Chondrocyte (in vitro differentiated cells): ENCODE measurements at places on chromosomes 13 and 19. TPM values are rescaled to one million over a fixed set of nuclear protein-coding genes. Genes with fewer than 3 reads are reported as not detected.
A peak's percentile ranks its signal among the peaks of the same experiment; 100 is the strongest.

DNA sequence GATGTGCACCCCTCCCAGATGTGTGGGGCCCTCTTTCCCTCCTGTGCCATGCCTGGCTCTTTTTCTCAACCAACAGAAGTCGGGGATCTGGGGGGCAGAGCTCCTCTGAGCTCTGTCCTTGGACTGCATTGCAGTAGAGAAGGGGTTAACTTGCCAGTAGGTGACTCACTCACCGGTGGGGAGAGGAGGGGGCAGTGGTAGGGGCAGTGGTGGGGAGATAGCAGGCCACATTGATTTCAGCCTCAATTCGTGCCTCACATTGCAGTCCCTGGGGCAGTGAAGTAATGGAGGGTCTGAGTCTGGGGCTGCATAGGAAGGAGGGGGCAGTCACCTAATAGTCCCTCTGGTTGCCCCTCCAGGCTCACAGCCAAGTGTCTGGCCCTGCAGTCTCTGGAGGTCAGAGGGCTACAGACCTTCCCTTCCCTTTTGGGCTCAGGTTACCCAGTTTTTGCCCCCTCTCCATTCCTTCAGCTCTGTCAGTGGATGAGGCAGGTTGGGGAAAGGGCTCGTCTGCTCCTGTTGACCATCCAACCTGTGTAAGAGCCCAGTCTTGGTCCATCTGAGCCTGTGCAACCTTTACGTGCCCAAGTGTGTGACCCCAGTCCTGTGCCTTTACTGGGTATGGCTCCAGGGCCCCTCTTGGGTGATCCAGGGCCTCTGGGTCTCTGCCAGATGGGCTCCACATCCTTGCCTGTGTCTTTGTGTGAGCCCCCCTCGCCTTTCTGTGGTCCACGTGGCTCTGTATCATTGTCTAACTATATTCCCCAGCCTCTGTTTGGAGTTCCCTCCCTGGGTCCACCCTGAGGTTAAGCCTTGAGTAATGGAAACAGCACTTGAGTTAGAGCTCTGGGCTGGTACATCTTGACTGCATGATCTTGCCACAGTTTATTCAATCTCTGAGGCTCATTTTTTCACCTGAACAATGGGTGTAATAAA is 13.0 kb downstream of the CIC start:
- H3K27me3 ChIP-seq = no peaks in the 10 kb centered on the region
- peak overlapping the region; percentile 75 for H3K4me3 ChIP-seq
- H3K4me1 ChIP-seq = peaks cover 46% of the 10 kb centered on the region
- DNase-seq = no peak

- H3K27ac ChIP-seq = peak overlapping the region; percentile 66
- no peak overlapping the region for H3K4me3 ChIP-seq
- H3K36me3 ChIP-seq = peaks cover 1% of the 10 kb centered on the region
- no peak for DNase-seq
- H3K4me1 ChIP-seq = peaks cover 10% of the 10 kb centered on the region
- H3K27me3 ChIP-seq = peaks cover 6% of the 10 kb centered on the region
These were observed 28.2 kb downstream of the KCNC3 start for GRCh38 chr19:50300814-50301606.

DNA sequence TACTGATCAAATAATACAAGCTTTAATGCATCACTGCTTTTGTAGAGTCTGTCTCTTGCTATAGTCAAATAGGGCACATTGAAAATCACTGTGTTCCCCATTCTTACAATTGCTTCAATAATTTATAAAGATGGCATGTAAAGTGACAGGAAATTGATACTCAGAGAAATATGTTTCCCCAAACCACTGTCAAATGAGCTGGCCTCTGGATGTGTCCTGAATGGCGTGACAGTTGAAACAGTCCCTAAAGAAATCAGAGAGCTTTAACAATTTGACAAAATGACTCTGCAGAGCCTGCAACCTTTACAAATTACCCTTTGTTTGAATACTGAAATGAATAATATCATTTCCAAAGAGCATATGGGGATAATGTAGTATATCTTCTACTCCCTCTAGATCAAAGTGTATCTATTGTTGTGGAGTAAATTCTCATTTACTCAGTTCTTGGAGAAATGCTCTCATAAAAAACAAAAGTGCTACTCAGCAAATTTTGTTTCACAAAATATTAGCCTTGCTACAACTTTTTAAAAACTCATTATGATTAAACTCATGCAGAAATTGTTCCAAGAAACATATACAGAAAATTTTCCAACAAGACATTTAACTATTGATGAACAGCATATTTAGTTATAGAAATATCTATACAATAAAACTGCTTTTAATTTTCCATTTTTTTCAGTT is 763.2 kb upstream of the SPRY2 start:
- peaks cover 9% of the 10 kb centered on the region for H3K27me3 ChIP-seq
- DNase-seq = no peak
- H3K4me1 ChIP-seq = no peaks in the 10 kb centered on the region

GRCh38 chr19:1315470-1316166 is 29.9 kb downstream of the EFNA2 start:
- H3K4me1 ChIP-seq = peaks cover 16% of the 10 kb centered on the region
- H3K36me3 ChIP-seq = no peaks in the 10 kb centered on the region
- H3K27me3 ChIP-seq = peaks cover 7% of the 10 kb centered on the region
- DNase-seq = no peak
- H3K4me3 ChIP-seq = no peak overlapping the region

DNA sequence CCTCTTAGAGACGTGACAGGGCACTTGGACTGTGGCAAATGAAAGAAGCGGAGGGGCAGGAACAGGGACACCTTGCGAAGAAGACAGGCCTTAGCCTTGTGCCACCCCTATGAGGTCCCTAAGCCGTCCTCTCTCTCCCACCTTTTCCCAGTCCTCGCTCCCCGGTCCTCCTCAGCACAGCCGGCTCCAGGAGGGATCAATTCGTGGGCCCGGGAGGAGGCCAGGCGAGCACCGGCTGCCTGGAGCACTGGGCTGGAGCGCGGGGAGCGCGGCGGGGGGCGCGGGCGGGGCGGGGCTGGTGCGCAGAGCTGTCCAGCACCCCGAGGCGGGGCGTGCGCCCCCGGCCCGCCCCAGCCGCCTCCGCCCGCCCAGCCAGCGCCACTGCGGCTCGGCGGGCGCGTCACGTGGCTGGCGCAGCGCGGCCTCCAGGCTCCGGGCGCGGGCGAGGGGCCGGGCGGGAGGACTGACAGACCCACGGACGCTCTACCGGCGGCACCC is at the start of gene LRP3:
Gene LRP3 (plus strand): TSS at position 466 of the 498 bp plus-strand sequence. CDS start 456 bp downstream, outside the sequence.
- peak within 1 kb of the TSS; percentile 80 for H3K4me3 ChIP-seq
- peaks cover 8% of the 10 kb centered on the region for H3K4me1 ChIP-seq
- H3K36me3 ChIP-seq = no peaks in the 10 kb centered on the region

- no peaks in the 10 kb centered on the region for H3K4me1 ChIP-seq
- no peak overlapping the region for H3K4me3 ChIP-seq
- H3K27me3 ChIP-seq = no peaks in the 10 kb centered on the region
- no peak overlapping the region for H3K27ac ChIP-seq
These were observed 1156.0 kb downstream of the PCDH9 start for GRCh38 chr13:66074018-66074615.

DNA sequence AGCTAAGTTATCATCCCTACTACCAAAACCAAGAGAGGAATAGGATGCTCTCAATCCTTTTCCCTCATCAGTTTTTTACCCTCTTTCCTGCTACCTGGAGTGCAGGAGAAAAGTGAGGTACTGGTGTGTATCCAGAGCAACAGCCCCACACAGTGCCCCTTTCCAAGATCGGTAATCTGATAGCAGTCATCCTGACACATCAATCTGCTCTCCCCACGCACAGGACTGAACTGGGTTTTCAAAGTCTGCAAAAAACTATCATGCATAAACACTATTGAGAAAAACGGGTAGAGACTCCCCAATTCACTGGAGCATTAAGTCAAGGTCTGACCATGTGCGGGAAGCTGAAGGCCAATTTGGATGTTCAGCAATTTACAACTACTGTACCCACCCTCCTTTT is 284.8 kb downstream of the RBM26 start:
- DNase-seq = no peak
- H3K27ac ChIP-seq = no peak overlapping the region
- no peaks in the 10 kb centered on the region for H3K36me3 ChIP-seq
- no peaks in the 10 kb centered on the region for H3K4me1 ChIP-seq
- H3K27me3 ChIP-seq = peaks cover 2% of the 10 kb centered on the region

GRCh38 chr13:80040196-80040980 is 300.5 kb downstream of the SPRY2 start:
- no peak overlapping the region for H3K4me3 ChIP-seq
- H3K36me3 ChIP-seq = no peaks in the 10 kb centered on the region
- no peak for DNase-seq
- peak overlapping the region; percentile 65 for H3K27ac ChIP-seq
- H3K27me3 ChIP-seq = no peaks in the 10 kb centered on the region
- H3K4me1 ChIP-seq = peaks cover 22% of the 10 kb centered on the region

DNA sequence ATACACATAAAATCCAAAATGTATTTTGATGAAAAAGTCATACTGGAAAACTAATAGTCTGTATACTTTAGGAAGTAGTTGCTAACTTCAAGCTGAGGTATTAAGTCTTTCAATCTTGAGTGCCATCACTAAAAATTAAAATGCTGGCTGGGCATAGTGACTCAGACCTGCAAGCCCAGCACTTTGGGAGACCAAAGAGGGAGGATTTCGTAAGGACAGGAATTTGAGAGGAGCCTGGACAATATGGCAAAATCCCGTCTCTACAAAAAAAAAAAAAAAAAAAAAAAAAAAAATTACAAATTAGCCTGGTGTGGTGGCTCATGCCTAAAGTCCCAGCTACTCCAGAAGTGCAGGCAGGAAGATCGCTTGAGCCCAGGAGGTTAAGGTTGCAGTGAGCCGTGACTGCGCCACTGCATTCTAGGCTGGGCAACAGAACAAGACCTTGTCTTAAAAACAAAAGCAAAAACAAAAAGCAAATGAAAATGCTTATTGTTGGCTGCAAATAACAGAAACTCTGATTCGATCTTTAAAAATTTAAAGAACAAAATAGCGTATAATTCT is 1994.2 kb upstream of the PCDH20 start:
- H3K27me3 ChIP-seq = no peaks in the 10 kb centered on the region
- peaks cover 21% of the 10 kb centered on the region for H3K4me1 ChIP-seq
- H3K27ac ChIP-seq = no peak overlapping the region
- H3K36me3 ChIP-seq = no peaks in the 10 kb centered on the region

CYP4F11 gene
- not detected in 3 replicates for total RNA-seq

SMAD9 gene
- 8.4 to 9.5 TPM (median 8.9 TPM) in 3 replicates for total RNA-seq

ZNF317 gene
- 21.6 to 23.0 TPM (median 22.0 TPM) in 3 replicates for total RNA-seq

CBY2 gene
- total RNA-seq = not detected in 3 replicates

BEST2 gene
- not detected in 3 replicates for total RNA-seq
